Stimulated activated CD4-positive, alpha-beta T cell treated with anti-CD3 and anti-CD28 coated beads, Interleukin-4, amount 100 ng/mL, for 4 hours (primary cell): ENCODE measurements at places on chromosomes 1 and 21.

DNA sequence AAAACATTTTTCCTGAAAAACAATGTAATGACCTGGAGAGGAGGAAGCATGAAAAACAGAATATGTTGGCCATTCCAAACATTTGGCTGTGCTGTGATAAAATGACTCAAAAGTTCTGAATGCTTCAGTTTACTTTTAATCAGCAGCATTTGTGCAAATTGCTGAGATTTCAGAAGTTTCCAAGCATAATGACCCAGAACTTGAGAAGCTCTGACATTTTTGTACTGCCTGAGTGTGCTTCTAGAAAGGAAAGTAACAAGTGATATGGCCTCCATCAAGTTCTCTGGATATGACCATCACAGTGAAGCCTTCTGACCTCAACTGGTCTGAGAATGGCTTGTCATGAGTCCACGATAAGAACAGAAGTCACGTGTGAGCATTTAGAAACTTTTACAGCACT is 283.4 kb upstream of the ZRANB2 start:
- DNase-seq, result no peak

- no peak for DNase-seq
These were observed 36.3 kb upstream of the RAP1GAP start for GRCh38 chr1:21705303-21705980.

DNA sequence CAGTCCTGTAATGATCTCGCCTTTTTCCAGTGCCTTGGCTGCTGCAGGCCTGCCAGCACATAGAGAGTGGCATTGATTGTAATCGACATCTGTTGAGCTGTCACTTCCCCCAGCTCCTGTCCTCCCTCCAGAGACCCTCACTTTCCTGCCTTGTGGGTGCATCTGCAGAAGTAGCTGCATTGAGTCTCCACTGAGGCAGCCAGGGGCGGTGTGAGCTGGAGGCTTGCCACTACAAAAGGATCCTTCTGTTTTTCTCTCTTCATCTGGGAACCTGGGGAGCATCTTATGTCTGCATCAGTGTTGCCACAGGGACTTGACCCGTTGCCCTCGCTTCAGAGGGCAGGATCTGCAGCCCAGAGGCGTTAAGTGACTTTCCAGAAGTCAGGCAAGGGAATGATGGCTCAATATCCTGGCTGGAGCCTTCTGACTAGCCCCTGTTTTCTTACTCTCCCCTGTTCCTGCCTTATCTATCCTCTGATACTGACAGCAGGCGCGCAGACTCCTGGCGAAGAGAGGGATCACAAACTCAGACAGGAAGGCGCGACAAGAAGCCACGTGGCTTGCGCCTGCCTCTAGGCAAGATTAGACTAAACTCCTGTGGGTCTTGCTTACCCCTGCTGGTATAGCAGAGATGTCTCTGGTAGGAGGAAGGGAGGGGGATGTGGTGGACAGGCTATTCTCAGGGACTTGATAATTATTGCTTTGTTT is 13.3 kb upstream of the FMOD start:
- no peak for DNase-seq

- DNase-seq, result no peak
These were observed 184.4 kb upstream of the KCNK2 start for GRCh38 chr1:214898161-214898560.

DNA sequence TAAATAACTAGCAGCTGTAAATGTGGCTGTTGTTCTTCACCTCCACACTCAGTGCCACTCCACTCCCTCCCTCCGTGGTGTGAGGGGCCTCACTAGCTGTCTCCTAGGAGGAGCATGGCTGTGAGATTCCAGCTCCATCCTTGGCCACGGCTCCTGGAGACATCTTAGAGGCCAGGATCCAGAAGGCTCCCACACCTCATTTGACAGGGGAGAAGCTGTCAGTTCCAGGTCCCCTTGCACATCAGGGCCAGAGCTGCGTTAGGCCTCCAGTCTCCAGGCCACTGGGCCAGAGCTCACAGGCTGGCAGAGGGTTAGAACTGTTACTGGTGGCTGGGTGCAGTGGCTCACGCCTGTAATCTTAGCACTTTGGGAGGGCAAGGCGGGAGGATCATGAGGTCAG is 15.0 kb downstream of the PCSK9 start:
- DNase-seq, result no peak

DNA sequence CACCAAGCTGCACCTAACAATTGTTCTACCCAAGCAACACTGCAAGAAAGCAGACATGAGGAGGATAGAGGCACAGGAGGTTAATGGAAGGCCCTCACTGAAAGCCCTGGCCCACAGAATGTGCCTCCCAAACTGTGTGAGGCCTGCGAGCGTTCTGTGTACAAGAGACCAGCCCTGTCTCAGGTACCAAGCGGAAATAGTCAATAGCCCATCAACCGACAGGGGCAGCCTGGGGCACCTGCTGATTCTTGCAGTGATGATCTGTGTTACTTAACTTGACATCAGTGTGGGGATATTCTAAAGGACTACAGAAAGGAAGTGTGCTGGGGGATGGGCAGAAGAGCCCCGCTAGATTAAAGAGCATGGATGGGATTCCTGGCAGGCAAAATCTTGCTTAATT is 392.4 kb downstream of the KCNH1 start:
- no peak for DNase-seq

GRCh38 chr1:45033356-45033755 is 21.3 kb downstream of the UROD start:
- DNase-seq, result no peak

- DNase-seq, result no peak
These were observed 22.4 kb downstream of the NOS1AP start for GRCh38 chr1:162091681-162092524.

GRCh38 chr1:111907321-111907720 is 82.1 kb downstream of the KCND3 start:
- no peak for DNase-seq

- no peak for DNase-seq
These were observed 352 bp downstream of the KCNK1 start for GRCh38 chr1:233614173-233614742.

DNA sequence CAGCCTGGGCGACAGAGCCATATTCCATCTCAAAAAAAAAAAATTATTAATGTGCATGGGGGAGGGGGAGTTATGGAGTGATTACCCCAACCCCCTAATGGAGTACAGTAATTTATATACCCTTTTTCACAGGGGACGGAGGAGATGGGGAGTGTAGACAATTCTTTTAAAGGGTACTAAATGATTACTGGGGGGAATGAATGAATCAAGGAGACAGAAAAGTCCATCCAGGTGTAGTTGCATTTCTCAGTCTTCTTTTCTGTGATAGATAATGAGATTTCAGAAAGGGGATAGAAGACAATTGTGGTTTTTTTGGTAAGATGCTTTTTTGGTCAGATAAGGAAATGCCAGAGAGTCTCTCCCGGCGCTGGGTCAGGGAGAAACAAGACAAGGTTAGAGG is 13.0 kb downstream of the OSBPL9 start:
- DNase-seq, result no peak

GRCh38 chr1:84436876-84437655 is 38.8 kb downstream of the DNASE2B start:
- no peak for DNase-seq

DNA sequence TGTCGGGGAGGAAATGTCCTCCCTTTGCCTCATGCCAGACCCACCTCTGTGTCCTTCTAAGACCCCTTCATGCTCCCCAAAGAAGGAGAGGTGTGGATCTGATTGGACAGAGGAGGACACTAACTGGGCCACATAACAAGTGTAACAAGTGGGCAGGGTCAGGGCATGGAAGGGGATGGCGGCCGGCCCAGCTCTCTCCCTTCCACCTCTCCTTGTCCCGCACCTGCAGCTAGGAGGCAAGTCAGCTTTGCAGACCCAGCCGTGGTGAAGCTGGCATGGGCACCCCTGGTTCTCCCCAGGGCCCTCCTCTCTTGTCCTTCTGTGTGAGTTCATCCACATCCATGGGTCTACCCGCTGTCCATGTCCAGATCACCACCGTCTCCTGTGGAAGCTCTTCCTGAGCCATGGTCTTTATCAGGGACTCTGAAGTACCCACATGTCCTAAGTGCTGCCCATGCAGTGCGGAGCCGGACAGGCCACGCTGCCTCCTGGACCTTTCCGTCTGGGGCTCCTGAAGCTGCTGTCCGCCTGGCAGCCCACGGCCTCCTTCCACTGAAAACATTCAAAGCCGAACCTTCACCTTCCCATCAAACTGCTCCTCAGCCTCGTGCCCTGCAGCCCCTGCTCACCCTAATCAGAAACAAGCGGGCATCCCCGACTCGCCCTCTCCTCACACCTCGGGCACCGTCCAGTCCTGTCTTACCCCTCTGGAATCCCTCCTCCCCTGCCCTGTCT is 460.5 kb downstream of the PTPRU start:
- DNase-seq, result no peak

DNA sequence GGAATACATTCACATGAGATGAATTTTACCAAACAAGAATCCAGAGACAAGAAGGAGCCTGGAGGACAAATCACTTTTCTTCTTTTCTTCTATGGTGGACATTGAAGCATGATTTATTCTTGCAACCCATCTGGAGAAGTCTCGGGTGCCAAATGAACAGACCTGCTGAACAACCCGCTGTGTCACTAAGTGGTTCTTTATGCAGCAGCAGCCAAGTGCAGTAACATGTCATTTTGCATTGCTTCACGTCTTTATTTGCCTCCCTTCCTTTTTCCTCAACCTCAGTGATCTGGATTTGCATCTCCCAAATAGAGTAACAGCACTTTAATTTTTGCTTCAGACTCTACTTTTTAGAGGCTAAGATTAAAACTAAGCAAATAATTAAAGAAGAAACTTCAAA is 50.0 kb upstream of the TENT5C start:
- no peak for DNase-seq

GRCh38 chr21:37623689-37624088 is 257.1 kb downstream of the DYRK1A start:
- DNase-seq, result no peak

- no peak for DNase-seq
These were observed 188.9 kb upstream of the EDN2 start for GRCh38 chr1:41673378-41673777.

- no peak for DNase-seq
These were observed 1.3 kb downstream of the FOXE3 start for GRCh38 chr1:47417170-47418044.

DNA sequence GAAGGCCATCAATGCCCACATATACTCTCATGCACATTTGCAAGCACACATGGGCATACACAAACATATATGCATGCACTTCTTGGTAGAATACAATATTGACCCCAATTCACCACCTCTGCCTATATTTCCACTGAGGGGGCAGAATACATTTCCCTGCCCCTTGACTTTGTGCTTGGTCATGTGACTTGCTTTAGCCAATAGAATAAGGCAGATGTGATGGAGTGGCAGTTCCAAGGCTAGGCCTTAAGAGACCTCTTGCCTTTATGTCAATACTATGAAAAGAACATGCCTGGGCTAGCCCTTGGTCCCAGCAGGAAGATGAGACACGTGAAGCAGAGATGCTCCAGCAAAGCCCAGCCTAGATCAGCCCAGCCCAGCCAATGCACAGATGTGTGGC is 66.0 kb upstream of the GRIK3 start:
- no peak for DNase-seq

DNA sequence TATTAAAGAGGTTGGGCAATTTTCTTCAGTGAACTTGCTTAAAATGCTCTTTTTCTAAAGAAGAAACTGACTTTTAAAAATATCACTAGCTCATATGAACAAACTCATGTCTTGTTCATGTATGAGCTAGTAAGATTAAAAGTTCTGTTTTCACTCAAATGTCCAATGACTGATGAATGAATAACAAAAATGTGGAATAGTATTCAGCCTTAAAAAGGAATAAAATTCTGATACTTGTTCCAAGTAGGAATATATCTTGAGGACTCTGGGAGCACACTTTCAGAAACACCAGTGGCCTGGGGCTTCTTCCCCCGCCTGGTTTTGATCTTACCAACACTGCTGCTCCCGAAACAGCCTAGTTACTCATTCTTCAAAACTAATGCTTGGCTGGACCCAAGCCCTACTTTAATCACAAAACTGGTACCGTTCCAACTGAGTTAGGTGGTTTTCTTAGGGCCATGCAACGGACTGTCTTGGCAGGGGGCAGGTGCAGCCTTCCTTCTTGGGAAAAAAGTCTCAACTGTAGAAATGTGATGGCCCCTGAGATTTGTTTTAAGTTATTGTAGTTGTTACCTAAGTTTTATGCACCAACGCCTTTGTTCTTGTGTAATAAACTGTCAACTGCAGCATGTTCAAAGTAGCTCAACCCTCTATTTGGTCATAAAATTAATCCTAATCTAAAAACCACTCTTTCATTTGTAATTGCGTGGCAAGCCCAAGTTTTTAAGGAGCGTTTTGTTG is 116.0 kb downstream of the ETS2 start:
- no peak for DNase-seq

DNA sequence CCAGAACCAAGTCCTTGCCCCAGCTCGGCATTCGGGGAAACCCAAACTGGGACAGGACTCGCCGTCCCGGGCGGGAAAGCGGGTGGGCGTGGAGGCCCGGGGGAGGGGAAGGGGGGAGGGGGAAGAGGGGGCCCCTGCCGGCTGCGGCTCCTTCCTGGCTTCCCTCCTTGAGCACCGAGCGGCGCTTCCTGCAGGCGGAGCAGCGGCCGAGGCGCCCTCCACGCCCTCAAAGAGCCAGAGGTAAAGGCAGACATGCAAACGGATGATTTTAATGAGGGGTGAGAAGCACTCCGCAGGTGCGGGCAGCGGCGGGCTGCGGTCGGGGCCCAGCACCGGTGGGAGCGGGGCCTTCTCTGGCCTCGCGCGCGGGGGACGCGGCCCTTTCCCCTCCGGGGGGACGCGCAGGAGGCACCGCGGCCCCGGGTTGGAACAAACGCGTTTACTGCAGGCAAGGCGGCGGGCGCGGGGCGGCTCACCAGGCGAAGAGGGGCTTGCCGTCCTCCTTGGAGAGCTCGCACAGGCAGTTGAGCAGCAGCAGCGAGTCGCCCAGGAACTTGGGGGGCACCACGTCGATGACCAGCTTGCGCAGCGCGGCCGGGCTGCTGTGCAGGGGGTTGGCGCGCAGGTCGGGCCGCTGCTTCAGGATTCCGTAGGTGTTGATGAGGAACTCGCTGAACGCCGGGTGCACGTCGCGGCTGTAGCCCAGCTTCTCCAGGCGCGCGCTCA is 5.7 kb upstream of the FTCD start:
- no peak for DNase-seq

DNA sequence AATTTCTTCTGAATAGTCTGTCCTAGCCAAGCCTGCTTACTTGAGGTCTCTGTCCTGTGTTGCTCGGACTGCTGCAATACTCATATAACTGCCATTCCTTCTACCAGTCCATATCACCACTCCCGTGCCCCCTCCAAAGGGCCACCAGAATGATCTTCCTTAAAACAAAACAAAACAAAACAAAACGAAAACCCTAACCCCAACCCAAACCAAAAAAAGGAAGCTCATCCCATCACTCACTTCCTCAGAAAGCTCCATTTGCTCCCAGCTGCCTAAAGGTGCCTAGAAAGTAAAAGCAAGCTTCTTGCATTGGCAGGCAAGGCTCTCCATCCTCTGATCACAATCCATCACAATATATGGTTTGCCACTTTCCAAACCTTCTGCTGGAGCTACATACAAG is 20.3 kb downstream of the USP24 start:
- no peak for DNase-seq

- DNase-seq, result no peak
These were observed 444.7 kb upstream of the NFIA start for GRCh38 chr1:60637651-60638050.
